ENCODE measurements at places on chromosomes 6 and 20.

DNA sequence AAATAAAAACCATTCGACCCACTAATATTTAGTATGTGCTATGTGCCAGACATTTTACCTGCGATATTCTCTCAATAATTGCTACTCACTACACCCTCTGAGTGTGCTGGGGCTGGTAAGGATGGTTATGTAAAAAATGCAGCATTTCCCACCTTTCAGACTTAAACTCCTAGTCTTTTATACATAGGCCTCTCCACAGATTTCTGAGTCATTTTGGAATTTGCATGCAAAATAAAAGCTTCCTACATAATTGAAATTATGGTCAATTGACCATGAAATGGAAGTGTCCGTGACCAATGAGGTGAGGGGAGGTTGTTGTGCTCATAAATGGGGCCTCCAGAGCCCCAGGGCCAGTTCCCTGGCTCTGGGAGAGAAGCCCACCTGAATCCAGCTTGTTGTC is 37.7 kb upstream of the MAFB start:
- H3K4me3 ChIP-seq, result no peak overlapping the region
- no peaks in the 10 kb centered on the region for H3K4me1 ChIP-seq
- no peaks in the 10 kb centered on the region for H3K36me3 ChIP-seq
- H3K27ac ChIP-seq, result no peak overlapping the region

GRCh38 chr20:31547720-31548298 is 33.6 kb downstream of the HM13 start:
- H3K27me3 ChIP-seq, result no peaks in the 10 kb centered on the region
- peaks cover 33% of the 10 kb centered on the region for H3K4me1 ChIP-seq
- H3K4me3 ChIP-seq, result peak overlapping the region; percentile 90
- no peak for DNase-seq

GRCh38 chr20:41587523-41587922 is 30.7 kb downstream of the CHD6 start:
- H3K27me3 ChIP-seq, result no peaks in the 10 kb centered on the region
- DNase-seq, result no peak
- no peak overlapping the region for H3K4me3 ChIP-seq
- H3K27ac ChIP-seq, result no peak overlapping the region
- peaks cover 16% of the 10 kb centered on the region for H3K4me1 ChIP-seq

GRCh38 chr6:4480788-4481735 is 295.1 kb upstream of the CDYL start:
- H3K4me1 ChIP-seq, result no peaks in the 10 kb centered on the region
- no peak overlapping the region for H3K27ac ChIP-seq
- H3K27me3 ChIP-seq, result peaks cover 36% of the 10 kb centered on the region
- no peak for DNase-seq
- no peaks in the 10 kb centered on the region for H3K36me3 ChIP-seq
- no peak overlapping the region for H3K4me3 ChIP-seq

GRCh38 chr6:144583614-144583954 is 298.4 kb downstream of the UTRN start:
- peaks cover 14% of the 10 kb centered on the region for H3K36me3 ChIP-seq
- H3K4me1 ChIP-seq, result peaks cover 55% of the 10 kb centered on the region
- peak overlapping the region; percentile 78 for H3K4me3 ChIP-seq
- no peak for DNase-seq
- no peaks in the 10 kb centered on the region for H3K27me3 ChIP-seq

GRCh38 chr6:3751077-3751729 is at the start of gene PXDC1:
Gene PXDC1 (minus strand): TSS chr6:3751713. CDS start chr6:3751531, 182 bp downstream.
- peak; percentile 56 for DNase-seq
- H3K36me3 ChIP-seq, result no peaks in the 10 kb centered on the region
- no peak within 1 kb of the TSS for H3K27ac ChIP-seq
- H3K4me3 ChIP-seq, result peak within 1 kb of the TSS; percentile 51
- peaks cover 66% of the 10 kb centered on the region for H3K27me3 ChIP-seq

DNA sequence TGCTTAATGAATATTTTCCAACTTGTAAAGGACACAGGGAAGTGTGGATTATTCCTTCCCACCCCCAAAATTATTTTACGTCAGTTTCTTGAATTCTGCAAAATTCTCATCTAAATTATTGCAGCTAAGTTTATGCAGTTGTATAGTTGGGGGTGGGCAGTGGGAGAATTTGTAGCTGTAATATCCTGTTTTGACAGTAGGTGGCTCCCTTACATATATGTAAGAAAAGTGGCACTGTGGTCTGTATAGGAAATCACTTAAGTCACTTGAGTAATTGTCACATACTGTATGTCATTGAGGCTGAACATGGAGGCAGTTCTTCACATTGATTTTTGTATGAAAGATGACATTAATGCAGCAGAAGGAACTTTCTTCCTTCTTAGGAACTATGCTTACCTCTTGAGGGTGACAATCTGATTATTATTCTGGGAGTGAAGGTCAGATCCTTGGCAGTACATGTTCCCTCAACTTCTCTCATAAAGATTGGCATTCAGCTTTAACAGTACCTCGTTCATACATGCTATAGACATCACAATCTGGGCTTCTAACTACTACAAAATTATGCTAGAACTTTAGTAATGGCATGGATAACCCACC is 14.6 kb upstream of the CFAP206 start:
- H3K27ac ChIP-seq, result no peak overlapping the region
- no peak overlapping the region for H3K4me3 ChIP-seq
- no peak for DNase-seq
- H3K4me1 ChIP-seq, result no peaks in the 10 kb centered on the region

GRCh38 chr20:16701296-16701695 is 28.5 kb upstream of the SNRPB2 start:
- H3K27me3 ChIP-seq, result peaks cover 13% of the 10 kb centered on the region
- no peak overlapping the region for H3K27ac ChIP-seq
- H3K36me3 ChIP-seq, result no peaks in the 10 kb centered on the region
- H3K4me1 ChIP-seq, result no peaks in the 10 kb centered on the region

DNA sequence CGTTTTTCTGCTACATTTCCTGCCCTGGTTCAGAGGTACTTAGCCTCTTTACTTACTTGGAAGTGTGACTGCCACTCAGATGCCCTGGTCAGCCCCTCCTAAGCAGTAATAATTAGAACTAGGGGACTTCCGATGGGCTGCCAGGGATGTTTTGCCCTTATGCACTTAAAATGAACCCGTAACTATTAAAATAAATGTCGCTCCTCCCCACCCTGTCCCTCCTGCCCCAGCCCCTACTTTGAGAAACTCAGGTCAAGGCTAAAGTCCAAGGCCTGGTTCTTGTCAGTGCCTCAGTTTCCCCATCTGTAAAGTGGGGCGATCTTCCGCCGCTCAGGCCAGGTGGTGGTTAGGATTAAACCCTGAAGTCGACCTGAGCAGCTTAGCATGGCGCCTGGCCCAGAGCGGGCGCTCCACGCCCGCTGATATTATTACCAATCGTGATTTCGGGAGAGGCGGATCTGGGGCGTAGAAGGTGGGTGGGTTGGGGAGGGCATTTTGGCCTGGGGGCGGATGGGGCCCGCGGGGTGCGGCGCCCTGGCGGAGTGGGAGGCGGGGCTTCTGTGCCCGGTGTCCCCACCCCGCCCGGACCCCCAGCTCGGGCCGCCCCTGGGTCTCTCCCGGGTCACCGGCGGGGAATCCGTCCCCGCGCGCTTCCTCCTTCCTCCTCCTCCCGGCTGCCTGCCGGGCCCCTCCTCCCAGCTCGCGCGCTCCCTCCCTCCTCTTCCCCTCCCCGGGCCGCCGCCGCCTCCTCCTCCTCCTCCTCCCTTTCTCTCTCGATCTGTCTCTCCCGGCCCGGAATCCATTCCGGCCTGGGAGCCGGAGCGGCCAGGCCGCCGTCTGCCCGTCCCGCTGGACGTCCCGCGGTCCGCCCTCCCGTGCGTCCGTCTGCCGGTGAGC is at the start of gene SRC:
SRC (plus strand) TSS at position 802 of the 897 bp plus-strand sequence. CDS start 38,014 bp downstream, outside the sequence.
- DNase-seq, result peak; percentile 70
- no peaks in the 10 kb centered on the region for H3K36me3 ChIP-seq
- H3K27ac ChIP-seq, result peak within 1 kb of the TSS; percentile 41
- H3K4me1 ChIP-seq, result peaks cover 19% of the 10 kb centered on the region
- H3K27me3 ChIP-seq, result no peaks in the 10 kb centered on the region

DNA sequence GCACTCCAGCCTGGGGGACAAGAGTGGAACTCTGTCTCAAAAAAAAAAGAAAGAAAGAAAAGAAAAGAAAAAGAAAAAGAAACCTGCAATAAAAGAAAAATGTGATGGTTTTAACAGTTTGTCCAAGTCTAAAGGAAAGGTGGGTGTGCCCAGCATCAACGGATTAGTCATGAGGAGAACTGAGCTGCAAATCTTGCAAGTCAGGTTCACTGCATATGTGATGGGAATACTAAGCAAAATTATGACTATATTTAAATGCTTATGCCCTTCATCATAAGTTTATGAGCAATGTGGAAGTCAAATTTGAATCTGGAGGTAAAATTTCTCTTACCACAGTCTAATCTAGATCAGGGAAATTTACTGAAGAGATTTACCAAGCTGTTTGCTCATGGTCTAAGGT is 13.1 kb upstream of the CDK19 start:
- H3K27ac ChIP-seq, result no peak overlapping the region
- no peaks in the 10 kb centered on the region for H3K27me3 ChIP-seq
- no peak overlapping the region for H3K4me3 ChIP-seq
- no peak for DNase-seq

DNA sequence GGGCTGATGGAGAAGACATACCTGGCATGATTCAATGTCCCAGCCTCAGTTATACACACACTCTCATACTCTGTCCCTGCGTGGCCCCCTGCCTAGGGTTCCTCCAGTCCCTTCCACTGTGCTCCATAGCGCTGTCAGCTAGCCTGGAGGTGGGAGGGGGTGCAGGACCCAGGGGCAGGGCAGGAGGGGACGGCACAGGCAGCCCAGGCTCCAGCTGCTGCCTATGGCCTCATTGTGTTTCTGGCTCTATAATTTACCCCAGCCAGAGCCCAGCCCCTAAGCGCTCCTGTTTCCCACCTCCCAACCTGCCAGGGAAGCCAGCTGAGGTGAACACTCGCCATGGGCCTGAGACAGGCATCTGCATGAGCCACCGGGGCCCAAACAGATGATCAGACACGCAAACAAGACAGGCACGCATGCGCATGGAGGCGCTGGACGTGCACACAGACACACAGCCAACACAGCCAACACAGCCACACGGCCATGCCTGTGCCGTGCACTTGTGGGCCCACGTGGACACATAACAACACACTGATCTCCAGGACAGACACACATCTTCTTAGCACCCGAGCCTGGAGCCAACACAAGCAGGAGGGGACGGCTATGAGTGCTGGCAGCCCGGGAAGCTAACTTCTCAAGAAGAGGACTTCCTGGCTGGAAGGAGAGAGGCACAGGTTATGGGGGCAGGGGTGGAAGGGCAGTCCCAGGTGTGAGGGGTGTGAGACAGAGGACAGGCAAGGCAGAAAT is 124.9 kb downstream of the GRM4 start:
- H3K4me1 ChIP-seq, result no peaks in the 10 kb centered on the region
- H3K36me3 ChIP-seq, result no peaks in the 10 kb centered on the region
- H3K27me3 ChIP-seq, result no peaks in the 10 kb centered on the region
- no peak for DNase-seq
- H3K27ac ChIP-seq, result no peak overlapping the region

GRCh38 chr20:5770231-5770986 is 20.2 kb downstream of the SHLD1 start:
- H3K36me3 ChIP-seq, result peaks cover 59% of the 10 kb centered on the region
- no peak for DNase-seq
- H3K27ac ChIP-seq, result no peak overlapping the region
- no peaks in the 10 kb centered on the region for H3K27me3 ChIP-seq

- H3K27me3 ChIP-seq, result peaks cover 12% of the 10 kb centered on the region
- no peaks in the 10 kb centered on the region for H3K4me1 ChIP-seq
- H3K4me3 ChIP-seq, result no peak overlapping the region
- DNase-seq, result no peak
- no peaks in the 10 kb centered on the region for H3K36me3 ChIP-seq
These were observed 18.2 kb downstream of the STMND1 start for GRCh38 chr6:17120019-17120418.

GRCh38 chr6:116392132-116393013 is 21.6 kb downstream of the DSE start:
- H3K27me3 ChIP-seq, result no peaks in the 10 kb centered on the region
- H3K4me3 ChIP-seq, result no peak overlapping the region
- H3K36me3 ChIP-seq, result no peaks in the 10 kb centered on the region
- peak overlapping the region; percentile 63 for H3K27ac ChIP-seq

GRCh38 chr6:47075741-47076421 is 33.7 kb upstream of the ADGRF1 start:
- no peaks in the 10 kb centered on the region for H3K36me3 ChIP-seq
- no peak overlapping the region for H3K4me3 ChIP-seq
- H3K27me3 ChIP-seq, result peaks cover 20% of the 10 kb centered on the region
- no peaks in the 10 kb centered on the region for H3K4me1 ChIP-seq
- DNase-seq, result no peak

DNA sequence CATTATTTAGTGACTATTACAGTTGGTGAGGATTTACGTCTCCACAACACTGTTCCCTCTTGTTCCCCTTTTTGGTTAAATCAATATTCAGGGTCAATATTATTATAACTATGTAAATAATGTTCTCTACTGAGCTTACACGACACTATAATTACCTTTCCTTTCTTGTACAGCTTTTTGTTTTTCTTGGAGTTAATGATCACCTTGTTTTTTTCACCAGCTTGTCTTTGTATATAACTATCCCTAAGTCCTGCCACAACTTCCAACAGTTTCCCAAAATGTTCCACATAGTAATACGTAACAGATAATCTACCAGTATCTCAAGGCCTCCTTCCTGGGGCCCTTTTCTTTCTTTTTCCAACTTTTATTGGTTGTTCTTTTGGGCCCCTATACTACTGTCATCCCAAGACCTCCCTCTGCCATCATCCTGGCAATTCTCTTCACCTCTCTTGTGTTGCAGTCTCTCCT is 142.0 kb upstream of the SOX4 start:
- H3K4me3 ChIP-seq, result no peak overlapping the region
- H3K27ac ChIP-seq, result no peak overlapping the region
- H3K27me3 ChIP-seq, result peaks cover 28% of the 10 kb centered on the region
- H3K4me1 ChIP-seq, result no peaks in the 10 kb centered on the region
- no peak for DNase-seq
- H3K36me3 ChIP-seq, result no peaks in the 10 kb centered on the region

DNA sequence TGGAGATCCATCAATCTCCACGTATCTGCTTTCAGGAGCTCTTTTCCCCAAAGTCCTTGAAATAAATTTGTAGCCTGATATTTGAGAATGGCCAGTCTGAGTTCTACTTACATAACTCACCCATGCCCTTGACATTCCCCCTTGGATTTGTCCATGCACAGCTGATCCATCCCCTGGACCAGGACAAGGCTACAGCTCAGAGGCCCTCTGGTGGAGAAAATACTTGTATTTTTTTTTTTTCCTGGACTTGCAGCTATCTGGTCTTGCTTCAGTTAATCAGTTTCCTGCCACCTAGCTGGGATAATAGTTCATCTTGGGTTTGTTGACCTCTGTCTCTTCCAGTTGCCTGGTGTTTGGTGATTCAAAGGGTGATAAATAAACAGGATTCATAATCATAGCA is 467.6 kb downstream of the DHX35 start:
- no peak for DNase-seq
- H3K27ac ChIP-seq, result no peak overlapping the region
- H3K36me3 ChIP-seq, result no peaks in the 10 kb centered on the region
- no peak overlapping the region for H3K4me3 ChIP-seq
- no peaks in the 10 kb centered on the region for H3K4me1 ChIP-seq

GRCh38 chr6:46350714-46351113 is 140.5 kb downstream of the RCAN2 start:
- peaks cover 27% of the 10 kb centered on the region for H3K27me3 ChIP-seq
- H3K36me3 ChIP-seq, result no peaks in the 10 kb centered on the region
- H3K4me3 ChIP-seq, result no peak overlapping the region
- H3K27ac ChIP-seq, result no peak overlapping the region
